ENCODE measurements at places on chromosomes 2 and 18.

GRCh38 chr2:70888923-70889715 is 46.6 kb upstream of the ATP6V1B1 start:
- DNase-seq = no peak

GRCh38 chr2:240560084-240560479 is at the start of gene DUSP28:
DUSP28 (plus strand) TSS chr2:240560357; CDS start chr2:240560685, 328 bp downstream.
- peak; percentile 87 for DNase-seq

- no peak for DNase-seq
Observed at GRCh38 chr2:168639441-168639898, 163.0 kb upstream of the NOSTRIN start.

GRCh38 chr18:9968081-9968848 is 54.4 kb downstream of the VAPA start:
- DNase-seq = no peak

DNA sequence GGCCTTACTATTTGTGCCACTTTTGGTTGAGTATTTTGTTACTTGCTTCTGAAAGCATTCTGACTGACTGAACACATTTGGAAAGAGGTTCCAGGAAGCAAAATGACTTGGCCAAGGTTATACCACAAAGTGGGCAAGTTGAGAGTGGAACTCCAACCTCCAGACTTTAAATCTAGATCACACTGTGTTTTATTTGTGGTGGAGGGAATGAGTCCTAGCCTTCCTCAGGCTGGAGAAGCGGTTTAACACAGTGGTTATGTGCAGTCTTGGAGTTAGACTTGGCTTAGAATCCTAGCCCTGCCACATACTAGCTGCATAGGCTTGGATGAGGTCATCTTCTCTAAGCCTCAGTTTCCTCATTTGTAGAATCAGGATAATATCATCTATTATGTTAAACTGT is 33.4 kb downstream of the PLEKHM3 start:
- DNase-seq = no peak

- no peak for DNase-seq
Observed at GRCh38 chr2:162065767-162066166, 8.2 kb downstream of the DPP4 start.

DNA sequence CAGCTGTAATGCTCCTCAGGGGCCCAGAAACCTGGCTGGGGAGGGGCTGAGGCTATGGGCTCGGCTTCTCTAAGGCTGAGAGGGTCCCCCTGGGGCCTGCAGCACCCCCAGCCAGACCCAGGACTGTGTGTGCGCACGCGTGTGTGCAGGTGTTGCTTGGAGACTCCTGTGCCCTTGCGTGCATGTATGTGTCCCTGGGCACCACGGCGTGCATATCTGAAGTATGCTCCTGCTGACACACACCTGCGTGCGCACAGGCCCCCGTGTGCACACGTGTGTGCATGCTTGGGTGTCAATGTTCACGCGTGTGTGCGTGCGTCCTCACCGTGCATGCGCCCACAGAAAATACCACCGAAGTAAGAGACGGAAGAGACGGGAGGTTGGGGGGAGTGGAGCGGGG is 14.9 kb upstream of the ECEL1 start:
- DNase-seq = no peak

DNA sequence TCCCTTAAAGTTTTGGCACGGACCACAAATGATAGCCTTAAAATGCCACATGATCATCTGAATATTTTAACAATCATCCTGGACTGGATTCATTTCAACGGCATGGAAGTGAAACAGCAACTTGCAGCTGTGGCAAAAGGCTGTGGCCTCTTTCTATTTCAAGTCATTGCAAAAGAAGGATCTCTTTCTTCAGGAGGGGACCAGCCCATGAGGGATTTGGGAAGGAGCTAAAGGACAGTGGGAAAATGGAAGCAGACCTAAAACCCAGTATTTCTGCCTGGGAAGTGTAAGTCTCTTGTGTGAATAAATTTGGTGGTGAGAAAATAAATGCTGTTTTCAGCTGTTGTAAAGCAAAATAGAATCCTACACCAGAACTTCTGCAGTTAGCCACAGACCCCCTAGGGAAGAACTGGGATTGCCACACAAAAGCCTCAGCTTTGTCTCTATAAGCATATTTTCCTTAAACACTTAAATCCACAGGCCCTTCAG is 107.3 kb upstream of the ZFP36L2 start:
- DNase-seq = no peak

DNA sequence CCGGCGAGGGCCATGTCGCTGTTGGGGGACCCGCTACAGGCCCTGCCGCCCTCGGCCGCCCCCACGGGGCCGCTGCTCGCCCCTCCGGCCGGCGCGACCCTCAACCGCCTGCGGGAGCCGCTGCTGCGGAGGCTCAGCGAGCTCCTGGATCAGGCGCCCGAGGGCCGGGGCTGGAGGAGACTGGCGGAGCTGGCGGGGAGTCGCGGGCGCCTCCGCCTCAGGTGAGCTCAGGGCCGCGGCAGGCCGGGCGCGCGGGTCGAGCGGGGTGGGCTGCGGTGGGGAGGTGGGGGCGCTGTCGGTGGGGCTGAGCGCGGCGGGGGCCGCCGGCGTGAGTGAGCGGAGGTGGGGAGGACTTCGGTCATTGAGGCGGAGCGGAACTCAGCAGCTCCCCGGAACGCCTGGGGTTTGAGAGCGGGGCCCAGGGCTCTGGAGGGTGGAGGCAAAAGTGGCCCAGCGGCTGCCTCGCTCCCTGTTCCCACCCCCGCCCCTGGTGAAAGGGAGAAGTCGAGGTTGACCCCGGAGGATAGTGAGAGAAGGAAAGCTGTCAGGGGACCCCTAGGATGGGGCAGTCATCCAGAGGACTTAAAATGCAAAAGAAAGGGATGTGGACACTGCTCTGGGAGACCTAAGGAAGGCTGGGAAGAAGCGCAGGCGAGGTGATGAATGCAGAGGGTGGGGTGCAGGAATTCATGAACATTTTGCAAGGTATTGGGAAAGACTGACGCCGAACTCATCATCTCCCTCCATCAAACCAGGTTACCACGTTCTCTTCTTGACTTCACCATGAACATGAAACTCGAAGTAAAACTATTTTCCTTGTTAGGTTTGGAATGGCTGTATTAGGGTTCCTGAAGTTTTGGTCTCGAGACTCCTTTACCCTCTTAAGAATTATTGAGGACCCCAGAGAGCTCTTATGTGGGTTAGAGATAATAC is 633 bp downstream of the MALT1 start:
- peak; percentile 45 for DNase-seq

- DNase-seq = no peak
Observed at GRCh38 chr2:162113776-162114168, 38.3 kb downstream of the GCG start.

DNA sequence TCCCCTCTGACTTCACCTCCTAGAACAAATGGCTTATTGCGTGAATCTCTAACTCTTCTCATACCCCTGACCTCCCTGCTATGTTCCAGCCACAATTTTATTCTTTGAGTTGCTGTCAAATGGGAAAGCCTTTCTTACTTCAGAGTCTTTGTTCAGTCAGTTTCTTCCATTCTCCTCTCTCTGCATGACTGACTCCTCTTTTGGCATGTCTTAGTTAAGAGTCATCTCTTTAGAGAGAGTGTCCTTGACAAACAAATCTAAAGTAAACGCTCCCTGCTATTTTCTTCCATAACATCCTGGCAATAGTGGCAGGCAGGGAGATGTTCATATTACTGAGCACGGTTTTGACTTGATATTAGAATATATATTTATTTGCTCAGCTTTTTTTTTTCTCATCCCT is 170.7 kb upstream of the ERBB4 start:
- no peak for DNase-seq

DNA sequence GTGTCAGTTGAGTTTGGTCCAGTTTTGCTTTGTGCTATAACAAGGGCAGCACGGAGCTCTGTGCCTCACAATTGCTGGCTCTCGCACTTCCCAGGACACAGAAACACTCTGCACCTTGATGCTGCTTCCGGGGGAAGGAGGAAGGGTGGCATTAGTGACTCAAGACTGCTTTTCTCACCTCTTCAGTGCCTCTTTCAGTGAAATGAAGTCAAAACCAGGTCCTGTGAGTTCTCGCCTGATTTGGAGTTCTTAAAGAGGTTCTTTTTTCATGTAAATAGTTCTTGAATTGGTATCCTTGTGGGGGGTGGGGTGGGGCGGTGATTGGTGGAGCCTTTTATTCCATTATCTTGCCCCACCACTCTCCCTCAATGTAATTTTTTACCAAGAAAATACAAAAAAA is 91.5 kb upstream of the MYT1L start:
- DNase-seq = no peak
